ENCODE measurements at places on chromosomes 5 and 9.

DNA sequence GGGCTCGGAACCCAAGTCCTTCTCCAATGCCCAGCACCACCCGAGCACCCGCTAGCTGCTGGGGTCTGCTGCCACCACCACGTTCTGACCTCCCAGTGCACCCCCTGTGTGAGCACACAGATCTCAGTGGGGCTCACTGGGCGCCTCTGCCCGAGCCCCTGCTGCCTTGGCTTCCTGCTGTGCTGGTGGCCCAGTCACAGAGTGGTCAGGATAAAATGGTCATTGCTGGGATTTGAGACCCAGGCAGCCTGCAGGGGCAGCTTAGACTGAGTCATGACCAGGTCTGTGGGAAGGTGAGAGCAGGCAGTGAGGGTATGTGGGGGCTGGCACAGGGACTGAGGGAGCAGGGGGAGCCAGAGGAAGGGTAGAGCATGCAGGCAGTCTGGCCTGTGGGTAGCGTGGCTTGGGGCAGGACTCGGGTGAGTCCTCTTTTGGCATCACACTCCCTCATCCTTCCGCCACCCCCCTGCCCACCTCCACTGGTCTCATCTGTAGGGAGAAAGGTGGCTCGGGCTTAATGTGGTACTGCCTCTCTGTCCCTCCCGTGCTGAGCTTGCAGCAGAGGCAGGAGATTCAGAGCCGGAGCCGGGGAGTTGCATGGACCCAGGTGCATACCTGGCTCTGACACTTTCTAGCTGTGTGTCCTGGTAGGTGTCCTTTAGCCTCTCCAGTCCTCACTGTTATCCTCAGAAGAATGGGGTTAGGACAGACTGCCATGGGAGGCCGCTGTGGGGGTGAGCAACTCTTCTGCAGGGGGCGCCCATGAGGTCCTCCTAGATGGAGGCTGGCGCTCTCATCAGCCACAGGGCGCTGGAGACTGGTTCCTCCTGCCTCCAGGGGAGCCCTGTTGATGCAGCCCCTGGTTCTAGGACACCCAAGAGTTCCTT lies 32.1 kb downstream of the USP20 start:
- no peak for DNase-seq

- no peak for DNase-seq
Observed at GRCh38 chr5:131279204-131279603, 15.4 kb downstream of the CDC42SE2 start.

GRCh38 chr9:134591573-134591981 lies 50.0 kb upstream of the COL5A1 start:
- DNase-seq, result peak; percentile 49

DNA sequence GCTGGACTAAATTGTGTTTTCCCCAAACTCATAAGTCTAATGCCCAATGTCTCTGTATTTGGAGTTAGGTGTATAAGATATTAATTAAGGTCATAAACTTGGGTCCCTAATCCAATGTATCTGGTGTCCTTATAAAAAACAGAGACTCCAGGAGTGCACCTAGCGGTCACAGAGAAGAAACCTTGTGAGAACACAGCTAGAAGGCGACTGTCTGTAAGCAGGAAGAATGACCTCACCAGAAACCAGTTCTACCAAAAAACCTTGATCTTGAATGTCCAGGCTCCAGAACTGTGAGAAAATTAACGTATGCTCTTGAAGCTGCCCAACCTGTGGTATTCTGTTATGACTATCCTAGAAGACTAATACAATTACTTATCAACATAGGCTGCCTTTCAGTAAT lies 591.7 kb upstream of the PTPRD start:
- no peak for DNase-seq

- no peak for DNase-seq
Observed at GRCh38 chr5:98397081-98397480, 376.4 kb upstream of the RGMB start.

GRCh38 chr9:128555180-128555721 lies 2.9 kb downstream of the SPTAN1 start:
- DNase-seq, result no peak

- no peak for DNase-seq
Observed at GRCh38 chr9:115189686-115190085, 71.7 kb upstream of the TNC start.

All from DMS79 (cell line).